ENCODE measurements at places on chromosomes 1 and 21. TPM values are rescaled to one million over a fixed set of nuclear protein-coding genes. Genes with fewer than 3 reads are reported as not detected.

The F3 gene
- total RNA-seq: 51.6 TPM

The S100A3 gene
- 2.8 TPM for total RNA-seq

The LY9 gene
- not detected for total RNA-seq

The CGN gene
- total RNA-seq: under 0.01 TPM

The PTPN7 gene
- not detected for total RNA-seq

The RNPC3 gene
- total RNA-seq: 3.1 TPM

The TRAF3IP3 gene
- not detected for total RNA-seq

The BEND5 gene
- total RNA-seq: under 0.01 TPM

The LCE1E gene
- total RNA-seq: not detected

The S100A5 gene
- not detected for total RNA-seq

The SELE gene
- total RNA-seq: under 0.01 TPM

The TBX19 gene
- 1.1 TPM for total RNA-seq

The CDKN2C gene
- total RNA-seq: 38.5 TPM

The CAMK2N1 gene
- total RNA-seq: 8.6 TPM

The UBQLN4 gene
- total RNA-seq: 13.0 TPM

The LIN28A gene
- total RNA-seq: not detected

The TAL1 gene
- 0.19 TPM for total RNA-seq

The F5 gene
- under 0.01 TPM for total RNA-seq
